ENCODE measurements at places on chromosomes 16 and 17.

DNA sequence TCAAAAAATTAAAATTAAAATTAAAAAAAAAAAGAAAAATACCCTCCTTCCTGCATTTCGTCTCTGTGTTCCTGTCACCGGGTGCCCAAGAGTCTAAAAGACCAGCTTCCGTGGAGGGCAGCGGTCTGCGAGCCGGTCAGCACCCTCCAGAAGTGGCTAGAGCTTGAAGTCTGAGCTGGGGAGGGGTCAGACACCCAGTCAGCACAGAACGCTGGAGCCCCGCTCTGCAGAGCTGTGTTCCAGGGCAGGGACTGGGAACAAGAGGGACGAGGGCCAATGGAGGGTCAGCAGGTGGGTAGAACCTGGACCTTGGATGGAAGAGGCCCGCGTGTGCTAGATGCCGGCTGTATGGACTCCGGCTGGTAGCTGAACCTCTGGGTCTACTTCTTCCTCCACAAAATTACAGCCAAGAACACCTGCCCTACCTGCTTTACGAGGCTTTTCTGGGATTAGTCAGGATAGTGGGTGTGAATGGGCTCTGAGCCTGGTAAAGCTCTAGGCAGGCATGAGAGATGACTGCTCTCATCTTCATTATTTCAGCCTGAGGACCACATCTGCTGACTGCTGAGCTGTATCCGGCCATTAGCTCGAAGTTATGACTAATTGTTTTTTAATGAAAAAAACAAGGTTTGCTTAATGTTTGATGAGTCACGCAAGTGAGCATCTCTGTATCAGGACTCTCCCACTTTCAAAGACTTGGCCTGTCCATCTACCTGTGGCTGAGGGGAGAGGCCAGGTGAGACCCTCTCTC, 5.9 kb downstream of the TRPV1 start:
- DNase-seq, result no peak

DNA sequence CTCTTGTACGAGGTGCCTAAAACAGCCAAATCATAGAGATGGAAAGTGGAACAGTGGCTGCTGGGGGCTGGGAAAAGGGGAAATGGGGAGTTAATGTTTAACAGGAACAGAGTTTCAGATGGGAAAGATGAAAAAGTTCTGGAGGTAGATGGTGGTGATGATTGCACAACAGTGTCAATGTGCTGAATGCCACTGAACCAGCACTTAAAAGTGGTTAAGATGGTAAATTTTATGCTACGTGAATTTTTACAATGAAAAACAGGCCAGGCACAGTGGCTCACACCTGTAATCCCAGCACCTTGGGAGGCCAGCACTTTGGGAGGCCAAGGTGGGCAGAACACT, 130.4 kb downstream of the C16orf78 start:
- no peak for DNase-seq

DNA sequence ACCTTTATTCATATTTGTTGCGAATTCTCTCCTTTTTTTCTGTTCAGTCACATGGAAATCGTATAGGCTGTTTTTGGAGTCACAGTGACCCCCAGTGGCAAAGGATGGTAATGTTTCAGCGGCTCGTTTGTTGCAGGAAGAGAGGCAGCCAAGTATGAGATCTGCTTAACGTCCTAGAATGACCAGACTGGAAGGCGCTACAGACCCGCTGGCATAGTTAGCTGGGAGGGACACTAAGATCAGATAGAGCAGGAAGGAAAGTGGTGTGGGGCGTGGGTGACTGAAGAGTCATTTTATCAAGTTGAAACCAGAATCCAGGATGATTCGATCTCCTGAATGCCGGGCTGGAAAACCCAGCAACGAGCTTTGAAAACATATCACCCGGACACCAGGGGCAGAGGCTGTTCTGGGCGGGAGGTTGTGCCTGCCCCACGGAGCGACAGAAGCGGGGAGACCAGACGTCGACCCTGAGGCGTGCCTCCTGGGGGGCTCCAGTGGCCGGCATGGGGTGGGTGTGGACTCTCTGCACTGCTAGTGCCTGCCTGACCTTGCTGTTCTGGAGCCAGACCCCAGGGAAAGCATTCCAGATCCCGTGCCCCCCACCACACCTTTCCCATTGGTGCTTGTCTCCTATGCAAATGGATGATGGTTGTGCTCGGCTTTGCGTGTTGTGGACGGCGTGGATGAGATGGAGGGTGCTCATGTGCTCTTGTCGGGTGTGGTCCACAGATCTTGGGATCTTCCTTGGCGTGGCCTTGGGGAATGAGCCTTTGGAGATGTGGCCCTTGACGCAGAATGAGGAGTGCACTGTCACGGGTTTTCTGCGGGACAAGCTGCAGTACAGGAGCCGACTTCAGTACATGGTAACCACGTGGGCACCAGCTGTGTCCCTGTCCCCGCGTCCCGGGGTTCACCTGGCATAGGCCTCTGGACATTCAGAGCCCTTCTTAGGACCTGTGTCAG, 7.7 kb downstream of the IL34 start:
- DNase-seq, result peak; percentile 70

DNA sequence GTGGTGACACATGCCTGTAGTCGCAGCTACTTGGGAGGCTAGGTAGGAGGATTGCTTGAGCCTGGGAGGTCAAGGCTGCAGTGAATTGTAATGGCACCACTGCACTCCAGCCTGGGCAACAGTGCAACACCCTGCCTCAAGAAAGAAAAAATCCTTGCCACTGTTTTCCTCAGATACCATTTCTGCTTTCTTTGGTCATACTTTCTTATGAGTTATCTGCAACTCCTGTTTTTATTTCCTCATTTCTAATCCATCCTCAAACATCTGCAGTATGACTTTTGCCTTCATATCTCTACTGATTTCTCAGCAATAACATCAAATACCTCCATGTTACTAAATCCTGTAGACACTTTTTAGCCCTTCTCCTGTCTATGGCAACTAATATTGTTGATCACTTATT, 3.1 kb upstream of the AP2B1 start:
- no peak for DNase-seq

DNA sequence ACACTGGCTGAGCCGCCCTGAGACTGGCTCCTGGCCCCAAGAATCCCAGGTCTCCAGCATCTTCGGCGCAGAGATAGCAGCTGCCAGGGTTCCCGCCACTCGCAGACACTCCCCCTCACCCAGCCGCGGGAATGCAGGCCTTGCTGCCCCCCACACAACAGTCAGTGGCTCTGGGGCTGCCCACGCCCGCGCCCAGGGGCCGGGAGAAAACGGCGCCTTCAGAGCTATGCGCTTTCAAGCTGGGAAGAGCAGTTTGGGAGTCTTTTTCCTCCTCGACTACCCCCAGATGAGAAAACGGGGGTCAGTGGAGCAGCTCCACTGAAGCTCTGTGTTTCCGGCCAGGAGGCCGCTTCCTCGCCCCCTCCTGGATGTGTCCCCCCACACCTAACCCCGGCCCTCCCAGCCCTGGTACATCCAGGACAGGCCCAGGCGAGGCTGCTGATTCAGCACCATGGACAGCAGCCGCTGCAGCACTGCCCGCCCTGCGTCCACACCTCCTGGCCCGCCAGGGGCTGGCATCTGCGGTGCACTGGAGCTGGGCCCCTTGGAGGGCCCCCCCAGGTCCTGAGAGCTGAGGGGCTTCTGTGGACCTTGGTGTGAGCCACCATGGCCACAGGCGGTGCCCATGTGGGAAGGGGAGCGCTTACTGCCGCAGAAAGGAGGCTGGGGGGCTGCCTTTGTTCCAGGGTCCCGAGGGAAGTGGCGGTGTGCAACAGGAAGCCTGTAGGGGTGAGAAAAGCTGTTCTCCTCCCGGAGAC, 35.7 kb downstream of the CACNA1H start:
- DNase-seq, result peak; percentile 25

GRCh38 chr17:37824534-37825485, 80.0 kb upstream of the HNF1B start:
- DNase-seq, result no peak

GRCh38 chr16:2270588-2271470, 2.9 kb upstream of the RNPS1 start:
- no peak for DNase-seq

All from HAP-1 (cell line).